ENCODE measurements at places on chromosomes 12 and 14. TPM values are rescaled to one million over a fixed set of nuclear protein-coding genes. Genes with fewer than 3 reads are reported as not detected.

The PROX2 gene
- not detected for total RNA-seq

The ADCY6 gene
- total RNA-seq, result 57.1 TPM

The LUM gene
- 557 TPM for total RNA-seq

The PELI2 gene
- total RNA-seq, result 9.0 TPM

The DGKA gene
- total RNA-seq, result 26.0 TPM

The RPGRIP1 gene
- total RNA-seq, result 0.79 TPM

The AGAP2 gene
- total RNA-seq, result 1.2 TPM

The ACACB gene
- 1,413 TPM for total RNA-seq

The CLEC4C gene
- total RNA-seq, result not detected

The LBHD2 gene
- not detected for total RNA-seq

The C12orf42 gene
- not detected for total RNA-seq

The KLRC4 gene
- not detected for total RNA-seq

The RNF212B gene
- total RNA-seq, result not detected

The MDGA2 gene
- total RNA-seq, result not detected

The TGM1 gene
- total RNA-seq, result 49.7 TPM

The GPX2 gene
- not detected for total RNA-seq

The KRT78 gene
- 1.9 TPM for total RNA-seq

The FBXW8 gene
- 21.6 TPM for total RNA-seq

The EIF2S1 gene
- total RNA-seq, result 105 TPM

The DAO gene
- not detected for total RNA-seq

The CERS5 gene
- 27.6 TPM for total RNA-seq

The BDKRB1 gene
- 11.8 TPM for total RNA-seq
